ENCODE measurements at places on chromosomes 13 and 19. TPM values are rescaled to one million over a fixed set of nuclear protein-coding genes. Genes with fewer than 3 reads are reported as not detected.
A peak's percentile ranks its signal among the peaks of the same experiment; 100 is the strongest.

- no peak for DNase-seq
These were observed at the start of gene S1PR5 for GRCh38 chr19:10517361-10517759. Gene S1PR5, minus strand, starts transcription at chr19:10517447. Its CDS starts 2,436 bp downstream, at chr19:10515011.

- DNase-seq: no peak
These were observed 6.9 kb upstream of the JUNB start for GRCh38 chr19:12784394-12784870.

DNA sequence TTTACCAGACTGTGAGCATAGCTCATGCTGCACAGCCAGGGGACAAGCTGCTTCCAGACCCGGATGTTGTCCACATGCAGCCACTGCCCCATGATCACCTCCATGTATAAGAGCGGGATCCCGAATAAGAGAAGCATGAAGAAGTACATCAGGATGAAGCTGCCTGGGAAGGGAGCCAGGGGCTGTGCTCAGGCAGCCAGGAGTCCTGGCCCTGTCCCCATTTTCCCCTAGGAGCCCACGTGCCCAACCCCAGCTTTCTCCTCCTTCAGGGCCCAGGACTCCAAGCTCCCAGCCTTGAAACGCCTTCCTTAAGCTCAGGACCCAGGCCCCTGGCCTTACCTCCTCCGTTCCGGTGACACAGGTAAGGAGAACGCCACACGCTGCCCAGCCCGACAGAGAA is 69.3 kb downstream of the SLC6A16 start:
- no peak for DNase-seq

Gene HCN2
- 4.1 TPM for total RNA-seq

- DNase-seq: no peak
These were observed 105.3 kb downstream of the SLC10A2 start for GRCh38 chr13:102960959-102961358.

GRCh38 chr19:58558066-58558622 is at the start of gene UBE2M:
Gene UBE2M, minus strand, starts transcription at chr19:58558611. Its CDS starts 230 bp downstream, at chr19:58558381.
- DNase-seq: no peak

Gene SACS
- total RNA-seq: 21.6 TPM

DNA sequence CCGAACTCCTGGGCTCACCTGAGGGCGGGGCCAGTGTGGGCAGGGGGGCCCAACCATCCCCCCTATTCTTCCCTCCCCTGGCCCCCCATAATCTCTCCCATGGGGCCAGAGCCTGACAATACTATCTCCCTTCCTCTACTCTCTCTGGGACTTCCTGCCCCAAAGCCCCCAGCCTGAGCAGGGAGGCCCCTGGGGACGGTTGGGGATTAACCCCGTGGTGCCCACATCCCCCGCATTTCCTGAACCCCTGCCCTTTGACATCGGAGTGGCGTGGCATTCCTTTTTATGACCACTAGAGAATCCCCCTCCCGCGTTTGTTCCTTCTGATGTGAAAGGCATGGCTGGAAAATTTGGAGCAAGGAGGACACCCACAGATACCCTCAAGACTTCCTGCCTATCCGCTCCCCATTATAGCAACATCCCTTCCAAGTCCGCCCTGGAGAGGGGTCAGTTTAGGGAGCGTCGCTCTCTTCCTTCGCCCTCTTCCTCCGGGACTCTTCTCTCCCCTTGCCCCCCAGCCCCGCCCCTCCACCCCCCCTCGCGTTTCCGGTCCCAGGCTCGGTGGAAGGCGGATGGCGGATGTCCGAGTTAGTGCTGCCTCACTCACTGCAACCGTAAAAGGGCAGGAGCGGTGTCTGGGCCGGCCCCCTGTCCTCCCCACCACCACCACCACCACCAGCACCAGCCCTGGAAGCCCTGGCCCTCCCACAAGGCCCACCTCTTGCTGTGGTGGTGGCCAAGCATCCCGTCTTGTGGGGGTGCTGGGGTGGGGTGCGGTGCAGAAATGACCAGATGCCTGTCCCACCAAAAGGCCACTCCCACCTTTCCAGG is 1.8 kb downstream of the VASP start:
- DNase-seq: no peak

Gene HTR2A
- total RNA-seq: not detected

Gene COX7A1
- not detected for total RNA-seq

DNA sequence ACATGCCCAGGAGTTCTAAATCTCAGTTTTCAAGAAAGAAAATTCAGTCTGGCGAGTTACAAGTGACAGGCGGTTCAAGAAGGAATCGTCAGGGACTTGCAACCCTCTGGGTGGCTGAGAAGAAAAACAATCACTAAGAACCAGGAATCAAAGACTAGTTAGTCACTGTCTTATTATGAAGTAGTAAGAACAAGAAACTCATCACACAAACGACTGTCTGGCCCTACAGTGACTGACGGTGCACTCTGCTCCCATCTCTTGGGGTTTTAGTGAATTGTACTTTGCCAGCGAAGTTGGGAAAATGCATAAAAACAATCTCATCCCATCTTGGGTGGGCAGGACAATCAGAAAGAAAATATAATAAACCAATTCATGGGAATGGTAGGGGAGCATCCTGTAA is 63.7 kb upstream of the SACS start:
- no peak for DNase-seq

GRCh38 chr19:44677019-44677811 is 5.9 kb downstream of the CEACAM19 start:
- DNase-seq: no peak

Gene CEACAM8
- total RNA-seq: not detected

GRCh38 chr13:50468849-50469669 is 374.4 kb downstream of the DLEU7 start:
- no peak for DNase-seq

GRCh38 chr19:6887316-6887715 is at the start of gene ADGRE1:
Gene ADGRE1, plus strand, starts transcription at chr19:6887579. Its CDS starts 30 bp downstream, at chr19:6887609.
- peak; percentile 25 for DNase-seq

Gene NACC1
- total RNA-seq: 23.8 TPM

DNA sequence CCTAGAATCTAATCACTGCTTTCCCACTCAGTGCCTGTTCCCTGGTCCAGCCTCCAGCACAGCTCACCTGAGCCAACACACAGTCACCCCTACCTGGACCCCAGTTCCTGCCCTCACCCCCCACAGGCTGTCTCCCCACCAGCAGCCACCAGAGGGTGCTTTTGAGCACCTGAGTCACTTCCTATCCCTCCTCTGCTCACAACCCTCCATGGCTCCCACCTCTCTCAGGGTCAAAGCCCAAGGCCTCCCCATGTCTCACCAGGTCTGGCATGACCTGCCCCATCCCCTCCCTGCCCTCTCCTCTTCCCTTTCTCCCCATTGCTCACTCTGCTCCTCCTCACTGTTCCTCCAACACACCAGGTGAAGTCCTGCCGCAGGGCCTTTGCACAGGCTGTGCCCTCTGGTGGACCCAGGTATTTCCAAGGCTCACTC is 7.1 kb upstream of the DPP9 start:
- DNase-seq: peak; percentile 53

- DNase-seq: no peak
These were observed 537.4 kb downstream of the SLITRK6 start for GRCh38 chr13:85261757-85262346.

Gene STOML3
- total RNA-seq: not detected

DNA sequence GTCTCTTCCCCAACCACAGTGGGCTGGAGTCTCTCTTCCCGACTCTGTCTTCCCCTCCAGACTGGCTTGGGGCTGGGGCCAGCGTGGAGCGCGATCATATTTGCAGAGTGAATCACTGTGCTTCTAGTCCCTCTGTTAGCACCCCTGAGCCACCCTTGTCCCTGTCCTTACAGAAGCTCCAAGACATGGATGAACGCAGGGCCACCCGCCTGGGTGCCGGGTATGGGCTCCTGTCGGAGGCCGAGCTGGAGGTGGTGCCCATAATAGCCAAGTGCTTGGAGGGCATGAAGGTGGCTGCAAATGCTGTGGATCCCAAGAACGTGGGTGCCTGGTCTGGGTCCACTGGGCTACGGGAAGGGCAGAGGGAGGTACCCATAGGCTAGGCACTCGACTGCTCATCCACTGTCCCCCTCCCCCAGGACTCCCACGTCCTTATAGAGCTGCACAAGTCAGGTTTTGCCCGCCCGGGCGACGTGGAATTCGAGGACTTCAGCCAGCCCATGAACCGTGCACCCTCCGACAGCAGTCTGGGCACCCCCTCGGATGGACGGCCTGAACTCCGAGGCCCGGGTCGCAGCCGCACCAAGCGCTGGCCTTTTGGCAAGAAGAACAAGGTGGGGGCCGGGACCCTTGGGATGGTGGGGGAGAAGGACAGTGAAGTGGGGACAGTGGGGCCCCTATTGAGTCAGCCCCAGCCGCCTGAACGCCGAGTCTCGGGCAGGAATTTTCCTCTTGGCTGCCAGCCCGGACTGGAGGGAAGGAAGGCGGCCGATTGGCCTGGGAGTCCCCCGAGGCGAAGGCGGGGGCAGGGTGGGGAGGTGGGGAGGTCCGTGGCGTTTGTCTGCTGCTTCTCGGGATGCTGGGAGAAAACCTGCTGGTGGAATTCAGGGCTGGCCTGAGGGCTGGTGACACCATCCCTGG is 5.2 kb downstream of the TRIP10 start:
- DNase-seq: no peak

Gene PSG4
- not detected for total RNA-seq

GRCh38 chr19:50686310-50687032 is 33.1 kb downstream of the SHANK1 start:
- DNase-seq: no peak

Gene NTN5
- 3.5 TPM for total RNA-seq

Gene GNG7
- 4.5 TPM for total RNA-seq

Gene VSTM2B
- total RNA-seq: not detected

DNA sequence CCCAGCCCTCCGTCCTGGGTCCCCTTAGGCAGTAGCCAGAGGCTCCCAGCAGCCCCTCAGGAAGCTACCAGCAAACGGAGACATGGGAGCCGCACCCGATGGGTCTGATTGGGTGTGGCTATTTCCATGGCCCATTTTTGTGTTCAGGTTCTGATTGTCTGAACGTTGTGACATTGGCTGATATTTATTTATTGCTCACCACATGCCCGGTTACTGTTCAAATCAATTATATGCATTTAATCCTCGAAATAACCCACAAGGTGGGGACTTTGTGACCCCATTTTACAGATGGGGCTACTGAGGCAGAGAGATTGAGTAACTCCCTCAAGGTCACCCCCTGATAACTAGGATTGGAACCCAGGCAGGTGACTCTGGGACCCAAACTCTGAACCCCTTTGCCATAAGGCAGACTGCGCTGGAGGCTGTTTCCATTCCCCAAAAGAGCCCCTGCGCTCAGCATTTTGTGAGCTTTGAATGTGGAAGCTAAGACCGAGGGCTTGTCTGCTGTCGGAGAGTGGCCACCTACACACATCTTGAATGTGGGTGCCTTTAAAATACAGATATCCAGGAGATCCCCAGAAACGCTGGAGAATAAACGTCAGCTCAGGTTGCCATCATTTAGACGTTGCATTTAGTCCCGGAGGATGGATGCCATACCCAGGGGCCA is 13.6 kb upstream of the MCF2L start:
- no peak for DNase-seq

- no peak for DNase-seq
These were observed 20.9 kb upstream of the ZNF83 start for GRCh38 chr19:52659013-52659412.

DNA sequence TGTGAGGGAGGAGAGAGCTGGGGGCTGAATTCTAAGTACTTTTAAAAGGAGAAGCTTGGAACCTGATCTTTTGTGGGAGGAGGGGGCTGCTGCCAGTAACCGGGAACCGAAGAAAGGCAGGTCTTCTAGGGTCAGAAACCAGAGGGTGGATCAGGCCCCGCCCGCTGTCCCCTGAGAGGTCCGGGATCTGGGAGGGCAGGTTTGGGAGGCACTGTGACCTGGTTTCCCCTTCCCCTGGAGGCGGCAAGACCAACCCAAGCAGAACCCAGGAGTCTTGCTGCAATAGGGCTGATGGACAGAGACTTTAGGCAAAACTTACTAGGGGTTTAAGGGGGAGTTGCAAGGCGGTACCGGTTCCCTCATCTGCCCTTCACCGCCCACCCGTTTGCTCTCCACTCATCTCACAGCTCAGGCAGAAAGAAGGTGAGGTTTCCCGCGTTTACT is 707 bp upstream of the KLK8 start:
- no peak for DNase-seq

DNA sequence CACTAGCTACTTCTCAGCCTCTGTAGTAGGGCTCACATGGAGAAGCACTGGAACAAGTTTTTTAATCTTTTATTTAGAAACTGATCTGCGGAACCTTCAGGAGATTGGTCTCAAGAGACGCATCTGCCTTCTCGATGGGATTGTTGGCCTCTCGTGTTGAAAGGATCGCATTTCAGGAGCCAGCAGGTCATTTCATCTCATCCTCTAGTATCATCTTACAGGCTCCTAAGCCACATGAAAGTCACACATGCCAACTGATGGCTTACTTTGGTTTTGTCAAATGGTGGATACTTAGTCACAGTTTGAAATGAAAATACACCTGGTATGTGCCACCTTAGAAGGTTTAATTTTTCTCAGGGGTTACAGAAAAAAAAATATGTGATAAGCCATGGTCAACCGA is 1703.6 kb downstream of the EFNB2 start:
- DNase-seq: no peak

DNA sequence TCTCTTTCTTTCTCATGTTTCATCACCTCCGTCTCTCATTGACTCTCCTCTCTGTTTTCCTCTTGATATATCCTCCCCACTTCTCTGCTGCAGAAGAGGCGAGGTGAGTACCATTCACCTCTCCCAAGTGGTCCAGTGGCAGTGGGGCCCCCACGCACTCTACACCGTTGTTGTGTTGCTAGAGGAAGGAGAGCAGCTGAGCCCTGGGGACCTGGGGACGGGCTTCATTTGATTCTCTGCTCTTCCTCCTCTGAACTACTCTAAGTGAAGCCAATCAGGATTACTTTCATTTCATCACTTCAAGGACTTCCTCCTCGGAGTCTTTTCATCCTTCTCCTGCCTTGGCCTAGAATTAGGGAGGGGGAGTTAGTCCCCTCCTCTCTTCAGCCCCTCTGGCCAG is 64.6 kb downstream of the CCNE1 start:
- no peak for DNase-seq

- DNase-seq: no peak
These were observed 95.5 kb upstream of the KLHL1 start for GRCh38 chr13:70203661-70204229.

GRCh38 chr19:928471-929202 is 2.8 kb downstream of the ARID3A start:
- DNase-seq: no peak

GRCh38 chr19:13984875-13985741 is 21.0 kb downstream of the RFX1 start:
- no peak for DNase-seq

DNA sequence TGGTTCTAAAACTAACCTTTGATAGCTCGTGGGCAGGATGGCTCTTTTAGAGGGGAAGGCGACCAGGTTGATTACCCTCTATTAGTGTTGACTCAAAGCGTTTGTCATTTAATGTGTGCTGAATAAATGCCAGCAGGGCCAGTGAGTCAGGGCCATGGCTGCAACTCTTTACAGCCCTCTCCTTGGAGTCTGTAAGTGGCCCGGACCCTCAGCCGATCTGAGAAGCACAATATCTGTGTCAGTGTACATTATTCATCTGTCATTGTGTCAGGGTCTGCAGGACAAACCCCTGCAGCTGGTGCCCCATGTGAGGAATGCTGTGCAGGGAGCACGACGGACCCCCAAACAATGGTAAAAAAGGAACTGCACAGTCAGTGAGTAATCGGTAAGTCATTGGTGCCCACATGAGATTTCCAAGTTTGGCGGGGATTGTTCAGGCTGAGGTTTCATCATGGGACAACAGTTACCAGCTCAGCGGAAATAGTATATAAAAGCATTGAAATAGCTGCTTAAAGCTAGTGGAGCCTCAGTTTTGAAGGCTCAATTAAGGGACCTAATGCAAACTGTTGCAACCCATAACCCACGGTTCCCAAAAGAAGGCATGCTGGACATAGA is 139.1 kb downstream of the ZNF675 start:
- no peak for DNase-seq

Gene ZNF808
- 26.5 TPM for total RNA-seq

- no peak for DNase-seq
These were observed 131.2 kb downstream of the CRYL1 start for GRCh38 chr13:20394506-20394905.

- no peak for DNase-seq
These were observed 919.9 kb downstream of the SLITRK1 start for GRCh38 chr13:82962397-82962796.

Measured in T-cell (primary cell).